ENCODE measurements at places on chromosomes 3 and 15. TPM values are rescaled to one million over a fixed set of nuclear protein-coding genes. Genes with fewer than 3 reads are reported as not detected.

The SV2B gene
- total RNA-seq: 1.7 TPM

The RGMA gene
- total RNA-seq: 37.0 TPM

The BFSP2 gene
- not detected for total RNA-seq

The ZDHHC23 gene
- total RNA-seq: 8.1 TPM

The DAPK2 gene
- 5.0 TPM for total RNA-seq

Data from type B pancreatic cell (in vitro differentiated cells).